ENCODE measurements at places on chromosomes 6 and 20.

DNA sequence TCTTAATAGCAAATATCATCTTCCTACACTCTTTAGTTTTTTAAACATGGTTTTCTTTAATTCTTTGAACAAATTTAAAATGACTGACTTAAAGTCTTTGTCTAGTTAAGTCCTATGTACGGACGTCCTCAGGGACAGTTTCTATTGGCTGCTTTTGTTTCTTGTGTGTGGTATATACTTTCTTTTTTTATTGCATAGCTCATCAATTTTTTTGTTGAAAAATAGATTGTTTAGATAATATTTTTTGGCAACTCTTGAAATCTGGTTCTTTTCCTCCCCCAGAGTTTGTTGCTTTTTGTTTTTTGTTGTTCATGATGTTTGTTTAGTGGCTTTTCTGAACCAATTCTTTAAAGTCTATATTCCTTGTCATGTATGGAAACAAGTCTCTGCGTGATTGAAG is 479.8 kb downstream of the PREX1 start:
- no peak for DNase-seq

GRCh38 chr6:144471986-144472385 is 186.9 kb downstream of the UTRN start:
- DNase-seq: no peak

- no peak for DNase-seq
These were observed 16.4 kb downstream of the FAXC start for GRCh38 chr6:99333068-99333467.

DNA sequence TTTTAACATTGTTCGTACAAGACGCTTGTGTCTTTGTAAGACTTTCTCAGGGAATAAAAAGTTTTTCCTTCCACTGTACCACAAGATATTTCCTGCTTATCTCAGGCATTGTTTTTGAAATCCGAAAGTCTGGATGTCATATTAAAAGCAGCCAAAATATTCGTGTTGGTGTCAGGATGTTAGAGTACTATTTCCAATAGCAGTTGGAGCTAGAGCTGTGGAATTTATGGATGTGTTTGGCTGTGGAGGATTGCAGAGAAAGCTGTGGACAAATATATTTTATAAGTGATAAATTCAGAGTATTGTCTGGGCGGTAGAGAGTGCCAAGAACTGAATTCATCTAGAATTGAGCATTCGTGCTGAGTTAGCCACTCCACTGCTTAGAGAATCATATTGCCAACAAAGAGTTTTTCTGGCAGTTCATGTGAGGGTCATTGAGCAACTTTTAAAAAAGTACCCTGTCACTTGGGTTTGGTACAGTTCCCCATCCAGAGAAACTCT is 57.7 kb downstream of the ZDHHC14 start:
- DNase-seq: no peak

DNA sequence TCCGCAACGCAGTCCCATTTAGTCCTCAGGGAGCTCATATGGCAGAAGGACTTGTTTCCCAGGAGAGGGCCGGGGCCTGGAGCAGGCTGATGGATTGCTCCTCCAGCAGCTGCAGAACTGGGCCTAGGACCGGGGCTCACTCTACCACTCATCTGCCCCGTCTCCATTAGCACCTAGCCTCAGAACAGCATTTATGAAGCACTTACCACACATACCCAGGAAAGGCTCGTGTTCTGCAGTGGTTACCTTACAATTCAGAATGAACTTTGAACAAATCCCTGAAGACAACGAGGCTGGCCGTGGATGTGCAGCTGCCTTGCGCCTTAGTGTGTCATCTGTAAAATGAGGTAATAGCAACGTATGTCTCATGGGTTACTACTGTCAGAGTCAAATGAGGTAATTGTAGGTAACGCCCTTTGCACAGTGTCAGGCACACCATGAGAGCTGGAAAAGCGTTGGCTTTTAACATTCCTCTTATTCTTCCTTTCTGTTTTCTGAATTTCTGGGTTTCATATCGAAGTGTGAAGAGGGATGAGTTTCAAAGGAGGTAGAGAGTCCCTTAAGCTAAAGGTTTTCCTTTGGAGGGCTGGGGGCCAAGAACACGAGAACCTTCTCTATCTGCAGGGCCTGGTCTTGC is 46.3 kb upstream of the CD93 start:
- DNase-seq: no peak

DNA sequence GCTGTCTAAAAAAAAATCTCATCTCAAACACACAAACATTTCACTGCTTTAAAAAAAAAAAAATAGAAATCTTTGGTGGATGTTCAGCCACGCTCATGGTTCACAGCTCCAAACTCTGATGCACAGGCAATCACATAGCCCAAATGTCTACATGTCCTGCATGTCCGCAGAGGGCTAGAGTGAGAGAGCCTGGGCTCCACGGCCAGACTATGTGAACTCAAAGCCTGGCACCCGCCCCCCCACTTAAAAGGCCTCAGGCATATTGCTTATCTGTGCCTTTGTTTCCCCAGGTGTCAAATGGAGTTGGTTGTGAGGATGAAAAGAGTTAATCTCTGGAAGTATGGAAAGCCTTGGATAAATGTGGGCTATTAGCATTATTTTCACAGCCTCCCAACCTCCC is 10.5 kb upstream of the PTGIS start:
- DNase-seq: no peak
